NCI-H1436 treated with DMSO at 0.1 percent for 48 hours (cell line): ENCODE measurements at places on chromosomes 3 and 15.

GRCh38 chr15:31887246-31887645, 143.1 kb upstream of the CHRNA7 start:
- DNase-seq: no peak

- no peak for DNase-seq
Measured at GRCh38 chr3:43879166-43879565, 188.4 kb downstream of the ABHD5 start.

DNA sequence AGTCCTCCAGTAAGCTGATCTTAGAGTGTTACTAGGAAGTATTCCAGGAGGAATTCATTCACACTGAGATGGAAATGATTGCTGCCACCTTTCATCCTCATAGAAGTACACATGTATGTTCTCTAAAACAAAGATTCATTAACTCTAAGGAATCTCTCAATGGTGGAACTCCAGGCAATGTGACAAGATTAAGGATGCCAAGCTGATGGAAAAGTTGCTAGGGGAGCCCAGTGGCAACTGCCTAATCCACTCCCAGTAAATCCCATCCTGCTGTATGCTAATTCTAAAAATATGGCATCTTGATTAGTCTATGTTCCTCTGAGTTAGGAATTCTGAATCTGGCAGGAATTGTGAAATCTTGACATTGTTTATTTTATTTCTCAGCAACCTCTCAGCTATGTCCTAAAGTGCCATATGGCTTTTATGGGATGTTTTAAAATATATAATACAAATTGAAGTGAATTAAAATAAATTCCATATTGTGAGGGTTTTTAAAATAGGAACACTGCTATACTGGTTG, 210.0 kb upstream of the TRIM42 start:
- no peak for DNase-seq

- no peak for DNase-seq
Measured at GRCh38 chr3:111321786-111322185, 220.2 kb upstream of the CD96 start.

- DNase-seq: no peak
Measured at GRCh38 chr3:188431040-188431439, 277.1 kb downstream of the LPP start.

GRCh38 chr3:155549087-155549486, 195.8 kb downstream of the PLCH1 start:
- DNase-seq: no peak

DNA sequence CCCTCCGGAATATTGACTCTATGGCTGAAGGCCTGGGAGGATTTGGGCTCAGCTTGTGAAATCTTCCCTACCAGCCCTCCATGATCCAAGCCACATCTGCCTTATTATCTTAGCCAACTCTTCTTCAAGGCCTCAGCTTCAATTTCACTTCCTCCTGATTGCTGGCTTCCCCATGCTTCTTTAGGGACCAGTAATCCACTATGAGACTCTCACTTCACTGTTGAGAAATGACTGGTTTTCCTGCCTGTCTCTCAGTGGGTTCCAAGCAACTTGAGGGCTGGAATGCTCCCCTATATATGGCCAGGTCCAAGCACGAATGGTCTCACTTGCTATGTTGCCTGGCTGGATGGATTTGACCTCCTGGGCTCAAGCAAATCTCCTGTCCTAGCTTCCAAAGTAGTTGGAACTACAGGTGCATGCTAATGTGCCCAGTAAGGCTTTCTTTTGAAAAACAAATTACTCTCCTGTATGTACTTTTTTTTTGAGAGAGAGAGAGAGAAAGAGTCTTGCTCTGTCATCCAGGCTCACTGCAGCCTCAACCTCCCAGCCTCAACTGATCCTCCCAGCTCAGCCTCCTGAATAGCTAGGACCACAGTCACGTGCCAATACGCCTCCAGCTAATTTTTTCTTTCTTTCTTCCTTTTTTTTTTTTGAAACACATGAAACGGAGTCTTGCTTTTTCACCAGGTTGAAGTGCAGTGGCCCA, 7.9 kb upstream of the PIK3CB start:
- no peak for DNase-seq

- DNase-seq: no peak
Measured at GRCh38 chr15:63434576-63435186, 53.0 kb upstream of the CA12 start.

GRCh38 chr3:96538186-96538585, 276.2 kb upstream of the EPHA6 start:
- DNase-seq: no peak

DNA sequence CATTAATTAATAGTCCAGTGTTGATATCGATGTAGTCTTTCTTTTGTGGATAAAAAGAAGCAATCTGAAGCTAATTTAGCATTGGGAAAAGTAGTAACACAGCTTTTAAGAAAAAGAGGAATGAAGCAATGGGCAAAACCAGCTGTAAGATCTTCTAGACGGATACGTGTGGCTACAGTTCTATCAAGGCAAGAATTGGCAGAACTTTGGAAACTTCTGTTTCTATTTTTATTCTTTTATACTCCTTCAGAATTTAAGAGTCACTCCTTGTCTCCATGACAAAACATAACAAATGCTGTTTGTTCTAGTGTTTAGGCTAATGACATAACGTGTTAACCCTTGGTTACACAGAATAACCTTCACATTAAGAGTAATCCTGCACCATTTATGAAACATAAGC, 289.2 kb downstream of the ROBO2 start:
- DNase-seq: no peak

GRCh38 chr3:64046592-64046991, 23.3 kb upstream of the PSMD6 start:
- DNase-seq: no peak

- no peak for DNase-seq
Measured at GRCh38 chr3:146626403-146627122, 21.4 kb upstream of the PLSCR5 start.

DNA sequence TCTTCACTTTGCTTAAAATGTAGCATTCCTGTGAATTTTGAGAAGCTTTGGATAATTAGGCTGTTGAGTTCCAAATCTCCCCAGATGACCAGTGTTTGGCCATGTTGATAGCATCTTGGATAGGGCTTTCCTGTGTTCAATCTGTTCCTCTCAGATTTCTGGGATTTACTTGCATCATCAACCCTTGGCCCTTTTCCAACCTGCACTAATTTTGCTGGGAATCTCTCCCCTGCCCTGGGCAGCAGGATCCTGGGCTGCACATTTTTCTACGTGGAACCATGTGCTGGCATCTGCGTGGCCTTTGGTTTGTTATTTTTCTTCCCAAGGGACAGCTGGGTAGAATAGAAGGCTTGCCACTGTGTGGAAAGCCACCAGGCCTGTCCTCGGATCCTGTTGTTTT, 75.4 kb upstream of the PLXNA1 start:
- DNase-seq: no peak

DNA sequence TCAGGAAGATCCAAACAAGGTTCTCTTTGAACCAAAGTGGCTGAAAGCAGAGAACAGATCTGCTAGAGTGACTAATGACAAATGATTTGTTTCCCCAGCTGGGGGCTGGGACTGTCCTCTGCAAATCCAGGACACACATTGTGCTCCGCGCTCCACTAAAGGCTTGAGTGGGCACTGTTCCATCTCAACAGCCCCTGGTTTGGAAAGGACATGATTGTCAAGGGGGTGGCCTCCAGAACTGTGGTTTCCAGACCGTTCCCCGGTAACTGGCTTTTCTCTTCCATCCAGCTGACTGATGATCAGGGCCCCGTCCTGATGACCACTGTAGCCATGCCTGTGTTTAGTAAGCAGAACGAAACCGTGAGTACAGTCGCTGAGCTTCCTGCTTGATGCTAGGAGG, 91.0 kb downstream of the LRTM1 start:
- no peak for DNase-seq

- DNase-seq: no peak
Measured at GRCh38 chr15:87556886-87557285, 699.7 kb downstream of the NTRK3 start.

DNA sequence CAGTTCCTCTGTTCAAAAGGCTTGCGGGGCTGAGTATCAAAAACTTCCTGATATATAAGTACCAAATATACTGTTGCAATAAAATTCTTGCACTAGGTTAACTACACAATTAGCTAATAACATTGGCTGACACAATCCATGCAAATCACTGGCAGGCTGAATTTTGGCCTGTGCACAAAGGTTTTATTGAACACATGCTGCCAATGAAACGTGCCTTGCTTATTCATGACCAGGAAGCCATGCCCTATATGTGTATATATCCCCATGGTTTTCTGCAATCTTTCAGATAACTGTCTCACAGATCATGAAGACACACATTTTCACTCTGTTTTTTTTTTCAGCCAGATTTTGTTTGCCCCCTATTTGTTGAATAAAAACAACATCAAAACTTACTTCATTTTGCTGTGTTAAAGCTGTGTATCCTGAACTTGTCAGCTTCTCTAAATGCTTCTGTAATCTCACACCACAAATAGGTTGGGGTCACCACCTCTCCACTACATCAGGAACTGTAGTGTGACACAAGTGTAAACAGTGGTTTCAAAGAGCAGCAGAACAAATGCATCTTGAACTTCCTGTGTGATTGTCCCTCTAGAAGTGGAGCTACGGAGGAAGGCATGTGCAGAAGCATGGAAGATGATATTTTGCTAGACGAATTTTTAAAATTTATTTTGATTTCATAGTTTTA, 920.7 kb upstream of the NR2F2 start:
- DNase-seq: no peak

DNA sequence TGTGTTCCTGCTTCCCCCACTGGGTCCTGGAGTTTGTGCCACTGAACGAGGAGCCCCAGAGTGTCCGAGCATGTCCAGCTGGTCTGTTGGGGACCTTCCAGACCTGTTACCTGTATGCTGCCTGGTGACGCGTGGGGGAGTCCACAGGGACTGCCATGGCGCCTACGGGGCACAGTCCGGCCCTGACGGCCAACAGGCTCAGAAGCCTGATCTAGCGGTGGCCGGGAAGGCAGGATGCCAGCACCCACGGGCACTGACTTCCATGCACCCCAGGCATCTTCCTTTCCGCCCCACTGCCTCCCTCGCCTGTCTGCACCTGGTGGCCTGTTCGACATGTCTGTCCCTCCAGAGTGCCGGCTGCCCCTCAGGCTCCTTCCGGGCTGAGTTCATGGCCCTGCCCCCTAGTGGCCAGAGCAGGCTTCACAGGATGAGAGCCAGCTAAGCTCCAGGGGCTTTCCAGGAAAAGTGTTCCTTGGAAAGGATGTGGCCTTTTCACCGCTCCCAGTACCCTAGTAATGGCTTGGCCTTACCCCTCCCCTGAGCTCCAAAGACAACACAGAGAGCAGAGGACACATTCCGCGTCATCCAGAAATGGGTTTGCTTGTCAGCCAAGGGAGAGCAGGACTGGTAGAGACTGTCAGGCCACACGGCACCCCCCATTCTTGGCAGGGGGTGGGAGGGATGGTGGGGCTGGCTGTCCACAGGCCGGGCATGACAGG, 35.7 kb downstream of the NGRN start:
- DNase-seq: no peak

DNA sequence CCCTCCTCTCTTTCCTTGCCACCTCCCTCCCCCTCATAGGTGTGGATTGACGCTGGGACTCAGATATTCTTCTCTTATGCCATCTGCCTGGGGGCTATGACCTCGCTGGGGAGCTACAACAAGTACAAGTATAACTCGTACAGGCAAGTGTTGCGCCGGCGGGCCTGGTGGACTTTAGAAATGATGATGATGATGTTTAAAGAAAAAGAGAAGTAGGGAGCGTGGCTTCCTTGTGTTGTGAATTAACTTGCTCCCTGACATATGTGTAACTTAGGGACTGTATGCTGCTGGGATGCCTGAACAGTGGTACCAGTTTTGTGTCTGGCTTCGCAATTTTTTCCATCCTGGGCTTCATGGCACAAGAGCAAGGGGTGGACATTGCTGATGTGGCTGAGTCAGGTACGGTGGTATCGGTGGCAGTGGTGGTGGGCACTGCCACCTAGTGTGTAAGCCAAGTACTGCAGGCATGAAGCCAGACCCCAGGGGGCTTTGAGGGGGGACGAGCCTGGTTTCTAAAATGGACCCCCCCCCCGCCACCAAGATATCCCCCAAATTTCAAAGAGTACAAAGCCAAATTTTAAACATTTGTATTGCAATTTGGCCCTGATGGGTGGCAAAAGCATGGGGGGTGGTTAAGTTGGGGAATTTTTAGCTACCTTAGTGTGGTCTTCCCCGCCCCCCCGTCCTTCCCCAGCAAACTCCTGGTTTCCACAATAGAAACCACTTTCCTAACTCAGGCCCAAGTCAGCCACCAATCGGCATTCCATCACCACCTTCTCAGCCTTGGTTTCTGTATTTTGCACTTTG, 65.6 kb downstream of the SLC6A6 start:
- no peak for DNase-seq

DNA sequence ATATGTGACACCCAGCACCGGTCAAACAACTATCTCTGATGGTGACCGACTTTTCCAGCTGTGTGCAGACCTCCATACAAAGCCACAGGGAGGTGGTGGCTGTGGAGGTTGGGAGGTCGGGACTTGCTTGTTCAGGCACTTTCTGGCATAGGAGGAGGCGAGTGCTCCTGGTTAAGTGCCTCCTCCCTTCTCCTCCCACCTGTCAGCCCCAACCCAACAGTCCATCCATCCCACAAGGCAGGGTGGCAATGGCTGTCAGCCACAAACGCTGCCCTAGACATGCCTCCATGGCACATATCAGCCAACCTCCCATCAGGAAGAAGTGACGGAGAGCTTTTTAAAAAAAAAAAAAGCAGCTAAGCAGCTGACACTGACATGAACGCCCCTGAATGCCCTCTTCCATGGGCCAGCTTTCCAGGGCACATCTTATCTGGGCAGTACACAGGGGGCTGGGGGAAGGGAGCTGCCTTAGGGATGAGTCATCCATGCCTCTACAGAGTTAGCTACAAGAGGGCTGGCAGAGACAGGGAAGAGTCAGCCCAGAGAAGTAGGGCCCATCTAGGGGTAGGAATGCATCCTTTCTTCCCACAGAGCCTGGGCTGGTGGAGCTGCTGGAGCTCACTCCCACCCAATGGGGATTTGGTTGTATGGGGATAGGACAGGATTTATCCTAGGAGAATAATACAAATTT, 41.2 kb downstream of the CCDC12 start:
- no peak for DNase-seq

DNA sequence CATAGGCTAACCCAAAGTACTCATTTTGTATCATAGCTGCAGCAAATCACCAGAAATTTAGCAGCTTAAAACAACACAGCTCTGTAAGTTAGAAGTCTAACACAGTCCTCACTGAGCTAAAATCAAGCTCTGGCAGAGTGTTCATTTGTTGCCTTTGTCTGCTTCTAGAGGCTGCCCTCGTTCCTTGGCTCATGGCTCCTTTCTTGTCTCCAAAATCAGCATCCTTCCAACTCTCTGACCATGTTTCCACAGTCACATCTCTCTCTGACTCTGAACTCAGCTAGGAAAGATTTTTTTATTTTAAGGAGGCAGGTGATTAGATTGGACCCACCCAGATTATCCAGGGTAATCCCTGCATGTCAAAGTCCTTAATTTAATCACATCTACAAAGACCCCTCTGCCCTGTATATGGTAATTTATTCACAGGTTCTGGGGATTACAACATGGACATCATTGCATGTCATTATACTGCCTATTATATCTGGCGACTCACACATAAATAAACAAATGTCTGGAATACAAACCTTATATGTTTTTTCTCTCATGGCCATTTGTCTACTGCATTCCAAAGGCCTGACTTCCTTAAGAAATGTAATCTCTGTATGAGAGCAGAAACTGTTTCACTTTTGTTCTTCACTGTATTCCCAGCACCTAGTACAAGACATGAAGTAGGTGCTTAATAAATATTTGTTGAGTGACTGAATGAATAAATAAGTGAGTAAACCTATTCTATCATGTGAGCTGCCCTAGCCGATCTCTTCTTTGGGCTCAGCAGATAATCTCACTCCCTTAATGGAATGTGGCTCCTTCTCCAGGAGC, 15.1 kb upstream of the UACA start:
- DNase-seq: no peak
